ENCODE measurements at places on chromosomes 2 and 18. TPM values are rescaled to one million over a fixed set of nuclear protein-coding genes. Genes with fewer than 3 reads are reported as not detected.

- no peaks in the 10 kb centered on the region for H3K27me3 ChIP-seq
- no peak overlapping the region for H3K27ac ChIP-seq
- DNase-seq: no peak
- H3K4me1 ChIP-seq: no peaks in the 10 kb centered on the region
These were observed 255.9 kb upstream of the SMIM21 start for GRCh38 chr18:75683426-75683825.

DNA sequence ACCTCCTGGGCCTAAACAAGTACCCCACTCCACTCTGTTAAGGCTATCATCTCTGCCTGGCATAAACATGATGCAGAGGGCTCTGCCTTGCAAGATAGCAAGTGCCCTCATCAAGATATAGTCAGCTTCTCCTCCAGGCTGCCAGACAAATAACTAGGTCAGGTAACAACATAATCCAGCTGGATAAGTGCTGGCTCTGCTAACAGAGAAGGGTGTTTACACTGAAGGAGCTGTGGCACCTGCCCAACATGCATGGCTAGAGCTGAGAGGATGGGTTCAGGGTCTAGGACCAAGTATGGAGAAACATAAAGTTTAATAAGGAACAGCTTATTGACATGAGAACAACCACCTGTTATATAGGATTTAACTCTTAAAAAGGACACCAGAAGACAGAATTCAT is 42.8 kb downstream of the DLGAP1 start:
- H3K36me3 ChIP-seq: no peaks in the 10 kb centered on the region
- no peaks in the 10 kb centered on the region for H3K27me3 ChIP-seq
- H3K4me3 ChIP-seq: no peak overlapping the region
- no peaks in the 10 kb centered on the region for H3K4me1 ChIP-seq
- DNase-seq: no peak

GRCh38 chr18:44679914-44680272 is 795 bp upstream of the SETBP1 start:
- H3K4me1 ChIP-seq: peaks cover 2% of the 10 kb centered on the region
- H3K4me3 ChIP-seq: peak overlapping the region; percentile 88
- peaks cover 21% of the 10 kb centered on the region for H3K27me3 ChIP-seq
- peak; percentile 54 for DNase-seq

DNA sequence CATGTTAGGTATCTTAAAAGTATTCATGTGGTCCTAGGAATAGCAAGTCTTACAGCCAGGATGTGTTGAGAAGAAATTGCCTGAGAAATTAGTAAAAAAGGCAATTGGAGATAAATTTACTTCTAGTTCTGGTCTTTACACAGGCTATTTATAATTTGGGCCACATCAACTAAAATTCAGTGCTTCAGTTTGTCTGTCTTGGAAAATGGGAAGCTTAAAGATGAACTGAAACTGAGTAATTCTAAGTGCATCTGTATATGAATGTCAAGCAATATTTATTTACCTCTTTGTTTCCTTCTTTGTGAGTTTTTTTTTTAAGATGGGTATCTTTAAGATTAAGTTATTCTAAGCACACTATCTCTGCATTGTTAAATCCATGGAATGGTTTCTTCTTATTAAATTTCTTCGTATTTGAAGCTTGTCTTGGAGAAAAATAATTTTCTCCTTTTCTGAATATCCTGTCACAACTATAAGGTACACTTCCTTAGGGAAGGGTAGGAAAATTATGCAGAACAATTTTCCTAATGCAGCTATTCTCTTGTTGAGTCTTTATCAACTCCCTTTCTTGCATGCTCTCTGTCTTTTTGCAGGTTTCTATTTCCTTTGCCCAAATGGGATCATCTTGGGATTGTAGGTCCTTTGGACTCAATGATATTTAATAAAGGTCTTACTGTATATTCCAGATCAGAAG is 39.7 kb upstream of the MMADHC start:
- no peaks in the 10 kb centered on the region for H3K4me1 ChIP-seq
- H3K4me3 ChIP-seq: no peak overlapping the region
- no peaks in the 10 kb centered on the region for H3K36me3 ChIP-seq
- no peak overlapping the region for H3K27ac ChIP-seq

Gene RAB6C
- 0.11 TPM for total RNA-seq

Gene PLCD4
- total RNA-seq: 0.64 TPM

DNA sequence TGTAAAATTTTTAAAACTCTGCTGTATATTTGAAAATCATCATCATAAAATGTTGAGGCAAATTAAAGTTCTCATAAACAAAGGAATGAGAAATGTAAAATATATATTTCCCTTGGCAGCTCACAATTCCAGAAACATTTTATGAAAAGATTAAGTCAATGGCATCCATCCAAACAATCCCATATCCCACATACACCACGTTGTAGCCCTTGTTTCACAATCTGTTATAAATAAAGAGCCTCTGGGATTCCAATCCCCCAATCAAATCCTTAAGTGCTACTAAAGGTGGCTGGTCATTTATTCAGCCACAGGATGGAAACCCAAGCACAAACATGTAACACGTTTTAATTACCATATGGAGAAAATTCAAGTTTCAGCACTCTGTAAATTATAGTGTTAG is 51.7 kb downstream of the GFPT1 start:
- no peak for DNase-seq
- H3K4me3 ChIP-seq: no peak overlapping the region
- H3K27me3 ChIP-seq: no peaks in the 10 kb centered on the region
- no peaks in the 10 kb centered on the region for H3K4me1 ChIP-seq
- H3K27ac ChIP-seq: no peak overlapping the region
- H3K36me3 ChIP-seq: peaks cover 13% of the 10 kb centered on the region

All from activated naive CD8-positive, alpha-beta T cell treated with anti-CD3 and anti-CD28 coated beads, Interleukin-2, amount 10 ng/mL, durations not matched to agents 7 days and 5 days (primary cell).